SJSA1 (cell line): ENCODE measurements at places on chromosomes 5 and 9. TPM values are rescaled to one million over a fixed set of nuclear protein-coding genes. Genes with fewer than 3 reads are reported as not detected.

KLHL3 gene
- total RNA-seq: 0.05 TPM in 1 of 2 replicates, not detected in the other

NPR3 gene
- total RNA-seq: 9.9 and 15.0 TPM in 2 replicates

HEXB gene
- total RNA-seq: 301 and 394 TPM in 2 replicates

SPINK7 gene
- not detected in 2 replicates for total RNA-seq

NR2F1 gene
- 3.6 and 6.2 TPM in 2 replicates for total RNA-seq

DPP7 gene
- total RNA-seq: 5.1 and 6.4 TPM in 2 replicates

NADK2 gene
- 14.3 and 22.2 TPM in 2 replicates for total RNA-seq

PRR7 gene
- total RNA-seq: 7.4 and 12.6 TPM in 2 replicates

STC2 gene
- total RNA-seq: 12.6 and 43.4 TPM in 2 replicates

GFI1B gene
- total RNA-seq: 0.05 TPM in 1 of 2 replicates, not detected in the other

ZNF483 gene
- 1.2 and 1.3 TPM in 2 replicates for total RNA-seq

SHROOM1 gene
- 24.1 and 31.2 TPM in 2 replicates for total RNA-seq

TAF11L11 gene
- not detected in 2 replicates for total RNA-seq

CCDC192 gene
- total RNA-seq: not detected in 2 replicates

ACOT12 gene
- total RNA-seq: not detected in 2 replicates

PCDHGC4 gene
- 0.22 and 0.39 TPM in 2 replicates for total RNA-seq

IFNA2 gene
- total RNA-seq: not detected in 2 replicates

COQ4 gene
- total RNA-seq: 27.8 and 36.6 TPM in 2 replicates

GADD45G gene
- not detected in 2 replicates for total RNA-seq

MAPKAP1 gene
- 76.2 and 88.5 TPM in 2 replicates for total RNA-seq

SLC45A2 gene
- not detected in 2 replicates for total RNA-seq

PKN3 gene
- total RNA-seq: 9.5 and 13.6 TPM in 2 replicates

CARD6 gene
- total RNA-seq: 4.3 and 6.6 TPM in 2 replicates

SPATA31A3 gene
- total RNA-seq: not detected in 2 replicates

CXCL14 gene
- 0.29 TPM in 1 of 2 replicates, not detected in the other for total RNA-seq

BSPRY gene
- total RNA-seq: not detected in 2 replicates

CDC25C gene
- total RNA-seq: 36.5 and 40.0 TPM in 2 replicates

ZNF354C gene
- total RNA-seq: not detected in 2 replicates

NME5 gene
- not detected in 2 replicates for total RNA-seq

GABRA1 gene
- total RNA-seq: not detected in 2 replicates

CA9 gene
- not detected in 2 replicates for total RNA-seq

CLINT1 gene
- total RNA-seq: 79.4 and 95.4 TPM in 2 replicates

TMEM174 gene
- total RNA-seq: not detected in 2 replicates

C9 gene
- total RNA-seq: 0.37 TPM in 1 of 2 replicates, not detected in the other

GLRA1 gene
- total RNA-seq: not detected in 2 replicates

CTXN3 gene
- total RNA-seq: not detected in 2 replicates

PTPN3 gene
- 4.8 and 11.7 TPM in 2 replicates for total RNA-seq

MEGF10 gene
- 0.03 and 0.09 TPM in 2 replicates for total RNA-seq

ANKRD31 gene
- total RNA-seq: not detected in 2 replicates

SLC22A5 gene
- total RNA-seq: 2.4 and 3.5 TPM in 2 replicates

CCNB1 gene
- 295 and 308 TPM in 2 replicates for total RNA-seq

CD72 gene
- total RNA-seq: not detected in 2 replicates

IFNA21 gene
- total RNA-seq: not detected in 2 replicates

IL9 gene
- total RNA-seq: not detected in 2 replicates

OTP gene
- total RNA-seq: not detected in 2 replicates

DDX4 gene
- not detected in 2 replicates for total RNA-seq
